Activated gamma-delta T cell treated with anti-CD3 and anti-CD28 coated beads, Interleukin-2, amount 50 U/mL, for 16 hours (primary cell): ENCODE measurements at places on chromosomes 13 and 19.

- DNase-seq = no peak
These were observed 85.9 kb downstream of the KDM4B start for GRCh38 chr19:5054551-5055456.

DNA sequence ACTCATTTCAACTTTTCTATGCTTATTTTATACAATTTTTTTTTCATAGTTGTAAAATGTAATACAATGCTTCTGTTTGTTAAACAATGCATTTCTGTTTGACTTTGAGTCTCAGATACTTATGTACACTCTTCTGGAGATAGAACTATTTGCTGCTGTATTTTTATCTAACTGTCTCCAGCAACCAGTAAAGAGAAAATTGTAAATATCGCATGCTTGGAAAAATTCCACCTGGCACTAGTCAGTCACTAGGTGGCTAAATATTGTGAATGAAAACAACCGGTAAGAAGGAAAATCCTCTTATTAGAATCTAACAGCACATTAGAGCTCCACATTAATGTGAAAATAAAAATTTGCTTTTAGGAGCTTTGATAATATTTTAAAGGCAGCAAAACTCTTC, 876.5 kb downstream of the PCDH9 start:
- no peak for DNase-seq

GRCh38 chr19:4064149-4064495, 2.6 kb downstream of the ZBTB7A start:
- DNase-seq = no peak

DNA sequence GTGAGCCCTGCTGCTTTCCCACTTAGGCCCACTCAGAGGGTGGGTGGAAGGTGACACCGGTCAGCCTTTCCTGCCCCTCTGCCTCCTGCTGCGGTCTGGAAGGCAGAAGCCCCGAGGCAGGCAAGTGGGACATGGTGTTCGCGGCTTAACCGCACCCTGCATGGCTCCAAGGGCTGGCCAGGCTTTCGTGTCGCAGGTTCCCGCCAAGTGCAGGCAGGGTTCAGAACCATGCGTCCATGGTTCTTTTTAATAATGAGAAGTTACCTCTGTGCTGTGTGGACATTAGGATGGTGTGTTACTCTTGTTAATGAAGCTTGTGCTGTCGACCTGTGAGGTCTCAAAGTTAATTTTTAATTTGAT, 986 bp downstream of the DGKH start:
- DNase-seq = no peak

- no peak for DNase-seq
These were observed 305.9 kb downstream of the KLF5 start for GRCh38 chr13:73364736-73365135.

DNA sequence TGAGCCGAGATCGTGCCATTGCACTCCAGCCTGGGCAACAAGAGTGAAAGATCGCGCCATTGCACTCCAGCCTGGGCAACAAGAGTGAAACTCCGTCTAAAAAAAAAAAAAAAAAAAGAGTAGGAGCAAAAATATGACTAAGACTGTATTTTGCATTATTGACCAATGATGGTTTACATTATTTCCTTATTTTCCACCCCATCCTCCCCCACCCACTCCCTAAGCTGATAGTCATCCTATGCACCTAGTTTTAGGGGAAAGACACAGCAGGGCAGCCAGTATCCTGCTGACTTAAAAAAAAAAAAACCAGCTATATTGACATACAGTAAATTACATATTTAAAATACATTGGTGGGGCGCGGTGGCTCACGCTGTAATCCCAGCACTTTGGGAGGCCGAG, 25.1 kb downstream of the VAV1 start:
- no peak for DNase-seq

GRCh38 chr13:110957181-110957884, 42.5 kb upstream of the ANKRD10 start:
- no peak for DNase-seq

GRCh38 chr13:98978280-98978679, 416 bp upstream of the DOCK9 start:
- DNase-seq = no peak

- no peak for DNase-seq
These were observed 7.8 kb downstream of the GRIN2D start for GRCh38 chr19:48401287-48401686.

DNA sequence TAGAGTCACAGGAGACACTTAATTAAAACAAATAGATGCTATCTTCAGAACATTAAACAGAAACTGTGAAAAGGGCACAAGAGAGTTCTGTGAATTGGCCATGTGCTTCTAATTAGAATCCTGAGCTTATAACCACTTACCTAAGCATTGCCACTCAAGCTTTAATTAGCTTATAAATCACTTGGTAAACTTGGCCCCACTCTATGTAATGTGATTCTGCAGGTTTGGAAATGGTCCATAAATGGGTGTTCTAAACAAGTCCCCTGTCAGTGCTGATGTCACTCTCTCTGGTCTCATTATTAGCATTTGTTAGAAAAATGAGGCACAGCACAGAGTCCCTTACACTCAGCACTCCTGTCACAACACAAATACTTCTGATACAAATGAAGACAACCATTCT, 18.0 kb downstream of the ZNF91 start:
- no peak for DNase-seq

- DNase-seq = no peak
These were observed 173.9 kb upstream of the SERP2 start for GRCh38 chr13:44199627-44200207.

GRCh38 chr19:14915116-14915515, 26.2 kb upstream of the OR7C2 start:
- DNase-seq = no peak

DNA sequence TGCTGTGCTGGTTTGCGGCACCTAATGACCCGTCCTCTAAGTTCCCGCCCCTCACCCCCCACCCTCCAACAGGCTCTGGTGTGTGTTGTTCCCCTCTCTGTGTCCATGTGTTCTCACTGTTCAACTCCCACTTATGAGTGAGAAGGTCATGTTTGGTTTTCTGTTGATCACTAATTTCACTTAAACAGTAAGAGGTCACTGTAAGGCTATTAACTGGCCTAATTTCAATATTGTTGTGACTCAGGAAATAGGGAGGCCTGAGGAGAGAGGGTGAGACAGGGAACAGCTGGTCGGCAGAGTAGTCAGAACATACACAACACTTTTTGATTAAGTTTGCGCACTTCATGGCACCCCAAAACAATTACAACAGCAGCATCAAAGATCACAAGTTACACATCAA, 15.6 kb downstream of the TUBGCP3 start:
- DNase-seq = no peak

DNA sequence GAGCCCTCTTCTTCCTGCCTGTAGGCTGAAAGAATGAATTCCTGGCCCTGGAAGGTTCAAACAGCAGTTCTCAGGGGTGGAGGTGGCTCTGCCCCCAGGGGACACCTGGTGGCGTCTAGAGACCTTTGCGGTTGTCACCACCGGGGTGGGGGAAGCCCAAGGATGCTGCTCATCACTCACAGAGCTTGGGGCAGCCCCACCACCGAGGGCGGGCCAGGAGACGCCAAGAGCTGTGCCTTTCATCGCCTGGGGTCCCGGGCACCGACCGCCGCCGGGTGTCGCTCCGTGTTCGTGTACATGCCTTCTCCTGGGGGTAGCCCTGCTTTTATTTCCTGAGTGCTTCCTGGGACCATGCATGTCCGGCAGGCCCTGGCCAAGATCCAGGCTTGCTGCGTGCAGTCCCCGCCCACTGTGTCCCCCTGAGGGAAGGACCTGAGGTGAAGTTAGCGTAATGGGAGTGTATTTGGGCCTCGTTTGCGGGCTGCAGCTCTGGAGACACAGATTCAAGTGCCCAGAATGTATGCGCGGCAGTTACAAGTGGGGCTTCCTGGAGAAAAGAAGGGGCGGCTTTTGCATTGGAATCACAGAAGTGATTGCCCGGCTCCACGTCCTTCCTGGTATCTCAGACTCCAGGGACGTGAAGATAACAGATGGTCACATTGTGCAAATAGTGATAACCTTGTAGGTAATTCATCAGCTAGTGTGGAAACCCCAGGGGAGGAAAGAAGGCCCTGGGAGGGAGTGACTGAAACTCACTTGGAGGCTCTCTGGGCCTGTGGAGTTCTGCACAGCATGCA, 7.8 kb downstream of the DOT1L start:
- peak; percentile 85 for DNase-seq

DNA sequence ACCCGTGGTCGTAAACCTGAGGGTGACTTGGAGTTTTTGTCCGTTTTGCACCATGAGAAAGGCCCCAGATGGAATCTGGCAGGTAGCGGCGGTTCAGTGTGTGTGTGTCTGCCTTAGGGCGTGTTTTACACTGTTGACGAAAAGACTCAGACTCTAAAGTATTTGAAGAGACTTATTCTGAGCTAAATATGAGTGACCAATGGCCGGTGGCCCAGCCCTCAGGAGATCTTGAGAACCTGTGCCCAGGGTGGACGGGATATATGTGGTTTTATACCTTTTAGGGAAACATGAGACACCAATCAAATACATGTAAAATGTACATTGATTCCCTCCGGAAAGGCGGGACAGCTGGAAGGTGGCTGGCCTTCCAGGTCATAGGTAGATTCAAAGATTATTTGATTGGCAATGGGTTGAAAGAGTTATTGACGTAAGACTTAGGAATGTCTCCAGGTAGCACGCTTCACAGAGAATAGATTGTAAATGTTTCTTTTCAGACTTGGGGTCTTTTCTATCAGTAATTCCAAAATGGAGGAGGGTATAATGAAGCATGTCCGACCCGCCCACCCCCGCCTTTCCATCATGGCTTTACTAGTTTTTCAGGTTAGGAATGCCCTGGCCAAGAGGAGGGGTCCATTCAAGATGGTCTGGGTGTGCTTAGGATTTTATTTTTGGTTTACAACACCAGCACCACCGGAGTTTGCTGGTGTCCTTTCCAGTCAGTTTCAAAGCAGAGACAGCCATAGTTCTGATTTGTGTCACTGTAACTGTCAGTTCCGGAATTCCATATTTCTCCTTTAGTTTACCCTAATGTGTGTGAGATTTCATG, 1.0 kb upstream of the ZNF529 start:
- no peak for DNase-seq

DNA sequence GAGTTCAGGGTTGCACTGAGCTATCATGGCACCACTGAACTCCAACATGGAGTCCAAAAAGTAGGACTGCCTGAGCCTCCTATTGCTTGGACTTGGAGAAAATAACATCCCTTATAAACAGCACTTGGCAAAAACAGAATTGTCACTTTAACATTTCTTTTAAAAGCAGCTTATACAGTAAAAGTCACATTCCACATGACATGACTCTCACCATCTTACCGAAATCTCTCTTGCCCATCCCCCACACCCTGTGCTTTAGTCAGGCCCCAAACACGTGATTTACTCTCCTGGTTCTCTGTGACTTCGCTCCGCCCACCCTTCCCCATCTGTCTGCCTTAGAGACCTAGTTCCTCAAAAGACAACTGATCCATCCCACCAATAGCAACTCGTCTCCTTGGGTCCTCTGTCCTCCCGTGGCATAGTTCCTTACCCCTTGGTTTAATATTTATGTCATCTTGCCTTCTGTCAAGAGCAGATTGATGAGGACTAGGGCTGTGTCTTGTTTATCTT, 4.6 kb downstream of the SAFB start:
- no peak for DNase-seq

GRCh38 chr19:4077800-4078684, 11.3 kb upstream of the ZBTB7A start:
- no peak for DNase-seq

DNA sequence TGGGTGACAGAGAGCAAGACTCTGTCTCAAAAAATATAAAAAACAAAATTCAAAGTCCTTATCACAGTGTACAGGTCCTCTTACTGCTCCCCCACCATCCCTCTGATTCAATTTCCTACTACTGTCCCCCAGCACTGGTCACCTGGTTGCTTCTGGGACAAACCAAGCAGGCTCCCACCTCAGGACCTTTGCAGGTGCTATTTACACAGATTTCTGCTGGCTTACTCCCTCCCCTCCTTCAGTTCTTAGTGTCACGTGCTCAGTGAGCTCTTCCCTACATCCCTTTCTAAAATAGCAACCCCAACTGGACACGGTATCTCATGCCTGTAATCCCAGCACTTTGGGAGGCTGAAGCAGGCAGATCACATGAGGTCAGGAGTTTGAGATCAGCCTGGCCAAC, 6.0 kb downstream of the IRF2BP1 start:
- DNase-seq = no peak

- no peak for DNase-seq
These were observed 83.8 kb downstream of the FAM216B start for GRCh38 chr13:42864952-42865767.

DNA sequence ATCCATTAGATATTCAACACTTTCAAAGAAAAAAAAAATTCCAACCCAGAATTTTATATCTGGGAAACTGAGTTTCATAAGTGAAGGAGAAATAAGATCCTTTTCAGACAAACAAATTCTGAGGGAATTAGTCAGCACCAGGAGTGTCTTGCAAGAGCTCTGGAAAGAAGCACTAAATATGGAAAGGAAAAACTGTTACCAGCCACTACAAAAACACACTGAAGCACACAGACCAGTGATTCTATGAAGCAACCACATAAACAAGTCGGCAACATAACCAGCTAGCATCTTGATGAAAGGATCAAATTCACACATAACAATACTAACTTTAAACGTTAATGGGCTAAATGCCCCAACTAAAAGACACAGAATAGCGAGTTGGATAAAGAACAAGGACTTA, 368.4 kb upstream of the MIR17HG start:
- no peak for DNase-seq

- DNase-seq = no peak
These were observed 232.4 kb downstream of the LHFPL6 start for GRCh38 chr13:39370554-39370953.

DNA sequence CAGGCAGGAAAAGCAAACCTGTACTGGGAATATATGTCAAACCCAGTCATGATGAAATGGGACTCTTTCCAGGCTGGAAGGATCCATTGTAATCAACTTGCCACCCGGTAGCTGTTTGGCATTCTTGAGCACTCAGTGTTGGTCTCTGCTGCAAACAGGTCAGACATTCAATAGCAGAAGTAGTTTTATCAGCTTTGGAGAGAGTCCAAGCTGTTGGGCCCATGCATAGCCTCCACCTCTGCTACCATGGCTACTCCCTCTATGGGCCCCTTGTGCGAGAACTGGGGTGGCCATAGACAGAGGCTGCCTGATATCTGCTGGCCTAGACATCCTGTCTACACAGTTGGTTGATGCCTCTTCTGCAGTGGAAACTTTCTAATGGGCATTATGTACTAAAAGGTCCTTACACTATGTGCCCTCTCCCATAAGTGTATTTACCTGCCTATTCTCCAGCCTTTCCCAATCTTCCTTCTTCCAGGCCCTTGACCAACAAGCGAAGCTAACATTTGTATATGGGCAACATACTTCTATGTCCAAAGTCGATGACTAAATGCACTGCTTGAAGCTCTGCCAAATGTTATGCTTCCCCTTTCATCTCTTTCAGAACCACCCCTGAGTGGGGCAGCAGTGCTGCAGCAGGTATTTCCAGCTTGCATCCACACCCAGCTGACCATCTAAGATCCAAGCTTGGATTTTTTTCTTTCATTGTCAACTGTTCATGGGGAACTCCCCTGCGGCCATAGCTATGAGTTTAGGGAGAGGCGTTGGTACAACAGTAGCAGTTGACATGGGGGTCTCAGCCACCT, 5.3 kb upstream of the RNF6 start:
- DNase-seq = no peak

- no peak for DNase-seq
These were observed 82.2 kb downstream of the SLAIN1 start for GRCh38 chr13:77779552-77780272.
